ENCODE measurements at places on chromosomes 4 and X. TPM values are rescaled to one million over a fixed set of nuclear protein-coding genes. Genes with fewer than 3 reads are reported as not detected.

GPR82 gene
- total RNA-seq: 1.2 TPM

KCND1 gene
- 6.5 TPM for total RNA-seq

DNA sequence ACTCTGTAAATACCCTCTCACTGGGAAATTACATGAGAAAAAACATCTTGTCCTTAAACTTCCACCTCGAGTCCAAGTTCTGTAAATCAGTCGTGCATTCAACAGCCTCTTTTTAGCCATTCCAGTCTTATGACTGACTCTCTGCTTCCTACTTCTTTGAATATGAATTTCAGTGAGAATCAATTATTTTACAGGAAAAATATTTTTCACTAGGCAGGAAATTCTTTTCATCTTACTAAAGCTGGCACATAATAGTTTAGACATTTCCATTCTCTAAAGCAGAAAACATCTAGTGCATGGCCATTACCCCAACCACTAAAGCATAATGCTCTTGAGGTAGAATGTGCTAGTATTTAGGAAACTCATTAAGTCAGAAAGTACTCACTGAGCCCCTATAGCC lies 565.7 kb upstream of the FAT1 start:
- no peak for DNase-seq

- no peak for DNase-seq
These were observed 137.4 kb upstream of the AGA start for GRCh38 chr4:177579649-177580048.

- DNase-seq: no peak
These were observed 72.7 kb upstream of the LIMCH1 start for GRCh38 chr4:41465146-41465761.

DNA sequence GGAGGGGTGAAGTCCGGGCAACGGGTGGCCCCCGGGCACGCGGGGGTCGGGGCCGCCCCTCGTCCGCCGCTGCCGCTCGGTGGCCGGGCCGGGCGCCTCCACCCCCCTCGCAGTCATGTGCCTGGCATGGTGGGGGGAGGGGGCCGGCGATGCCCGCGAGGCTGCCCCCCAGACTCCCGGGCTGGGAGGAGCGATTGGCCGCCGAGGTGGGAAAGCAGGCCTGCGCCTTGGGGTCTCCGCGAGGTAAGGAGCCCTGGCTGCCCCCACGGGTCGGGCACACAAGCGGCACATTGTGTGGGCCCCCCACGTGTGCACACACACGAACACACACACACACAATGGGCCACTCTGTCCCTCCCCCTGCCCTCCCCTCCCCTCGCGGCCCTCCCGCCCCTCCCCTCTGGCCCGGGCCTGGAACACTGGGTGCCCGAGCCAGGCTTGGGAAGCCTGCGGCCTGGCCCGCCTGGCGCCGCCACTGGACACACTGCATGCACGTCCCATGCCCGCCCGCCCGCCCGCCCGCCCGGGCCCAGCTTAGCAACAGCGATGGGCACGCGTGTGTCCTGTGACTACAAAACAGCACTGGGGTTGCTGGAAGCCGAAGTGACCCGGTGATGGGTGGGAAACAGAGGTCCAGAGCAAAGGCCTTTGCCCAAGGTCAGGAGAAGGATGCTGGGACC lies 1.3 kb downstream of the SLC6A8 start:
- no peak for DNase-seq

DNA sequence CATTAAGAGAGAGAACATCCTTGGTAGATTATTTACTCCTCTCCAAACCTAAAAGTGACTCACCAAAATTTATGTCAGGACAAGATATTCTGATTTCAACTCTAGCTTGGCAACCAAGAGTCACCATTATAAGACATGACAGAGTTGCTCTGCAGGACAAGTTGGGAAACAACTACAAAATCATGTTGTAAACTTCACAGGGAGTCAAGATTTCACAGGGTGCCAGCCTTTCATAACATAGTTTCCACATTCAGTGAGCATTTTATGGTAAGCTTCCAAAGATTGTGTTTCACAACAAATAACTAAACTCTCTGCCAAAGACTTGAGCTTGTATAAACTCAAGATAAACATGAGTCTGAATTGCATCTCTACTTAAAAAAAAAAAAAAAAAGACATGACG lies 121.0 kb upstream of the DIAPH2 start:
- DNase-seq: no peak

GRCh38 chr4:127214016-127214415 lies 418.7 kb upstream of the INTU start:
- DNase-seq: no peak

DNA sequence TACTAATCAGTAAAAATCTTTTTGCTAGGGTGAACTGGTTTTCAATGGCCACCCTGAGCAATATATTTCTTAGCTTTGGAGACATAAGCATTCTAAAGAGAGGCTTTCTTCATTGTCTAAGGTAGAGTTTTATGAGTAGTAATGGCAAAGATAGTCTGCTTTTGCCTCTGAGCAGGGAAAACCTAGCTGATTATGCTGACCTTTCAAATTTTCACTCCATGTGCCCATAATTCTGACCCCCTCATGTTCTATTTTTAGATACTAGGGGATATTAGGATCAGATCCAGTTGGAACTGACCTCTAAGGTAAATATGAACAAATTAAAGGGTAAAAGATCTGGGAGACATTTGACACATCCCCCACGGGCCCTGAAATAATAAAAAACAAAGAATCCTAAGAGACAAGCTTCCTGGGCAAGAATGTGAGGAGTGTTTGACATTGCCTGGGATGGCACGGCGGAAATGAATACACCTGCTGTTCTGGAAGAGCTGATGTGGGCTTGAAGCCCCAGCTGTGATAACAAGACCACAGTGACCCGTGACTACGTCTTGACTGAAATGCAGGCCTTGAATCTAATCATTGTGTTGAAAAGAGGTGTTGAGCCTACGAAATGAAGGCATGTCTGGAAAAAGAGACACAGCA lies 392.1 kb upstream of the FRG1 start:
- DNase-seq: no peak

- no peak for DNase-seq
These were observed 37.3 kb upstream of the NMU start for GRCh38 chr4:55673424-55673823.

DNA sequence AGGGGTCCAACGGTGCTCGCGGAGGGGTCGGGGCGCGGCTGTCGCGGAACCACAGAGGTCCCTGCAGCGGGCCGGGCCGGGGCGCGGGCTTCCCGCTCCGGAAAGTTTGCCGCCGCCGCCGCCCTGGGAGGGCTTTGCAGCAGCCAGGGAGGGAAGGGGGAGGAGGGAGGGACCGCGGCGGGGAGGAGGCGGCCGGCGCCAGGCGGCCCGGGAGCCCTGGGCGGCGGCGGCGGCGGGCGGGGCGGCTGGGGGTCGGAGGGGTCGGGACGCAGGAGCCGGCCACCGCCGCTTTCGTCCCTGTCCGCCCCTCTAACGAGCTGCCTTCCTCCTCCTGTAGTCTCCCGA lies 375 bp downstream of the FGFR3 start:
- no peak for DNase-seq

DNA sequence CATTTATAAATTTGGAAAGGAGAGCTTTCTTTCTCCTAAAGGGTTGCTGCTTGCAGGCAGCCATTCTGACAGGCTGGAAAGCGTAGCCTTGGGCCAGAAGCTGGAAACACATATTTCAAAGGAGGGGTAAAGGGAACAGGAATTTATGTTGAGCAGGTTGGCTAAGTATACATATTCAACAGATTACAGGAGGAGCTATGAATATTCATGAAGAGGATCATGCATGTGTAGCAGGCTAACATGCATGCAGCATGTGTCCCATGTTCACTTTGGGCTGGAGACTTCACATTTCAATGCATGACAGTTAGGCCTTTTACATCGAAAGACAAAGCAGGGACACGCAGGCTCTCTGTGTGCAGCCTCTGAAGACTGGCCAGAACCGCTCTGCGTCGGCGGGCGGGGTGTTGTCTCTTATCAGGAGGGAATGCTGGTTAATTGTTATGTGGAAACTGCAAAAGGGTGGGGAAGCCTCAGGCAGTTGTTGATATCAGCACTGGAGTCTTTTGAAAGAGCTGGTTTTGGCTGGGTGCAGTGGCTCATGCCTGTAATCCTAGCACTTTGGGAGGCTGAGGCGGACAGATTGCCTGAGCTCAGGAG lies 31.5 kb downstream of the CASP3 start:
- peak; percentile 34 for DNase-seq

DNA sequence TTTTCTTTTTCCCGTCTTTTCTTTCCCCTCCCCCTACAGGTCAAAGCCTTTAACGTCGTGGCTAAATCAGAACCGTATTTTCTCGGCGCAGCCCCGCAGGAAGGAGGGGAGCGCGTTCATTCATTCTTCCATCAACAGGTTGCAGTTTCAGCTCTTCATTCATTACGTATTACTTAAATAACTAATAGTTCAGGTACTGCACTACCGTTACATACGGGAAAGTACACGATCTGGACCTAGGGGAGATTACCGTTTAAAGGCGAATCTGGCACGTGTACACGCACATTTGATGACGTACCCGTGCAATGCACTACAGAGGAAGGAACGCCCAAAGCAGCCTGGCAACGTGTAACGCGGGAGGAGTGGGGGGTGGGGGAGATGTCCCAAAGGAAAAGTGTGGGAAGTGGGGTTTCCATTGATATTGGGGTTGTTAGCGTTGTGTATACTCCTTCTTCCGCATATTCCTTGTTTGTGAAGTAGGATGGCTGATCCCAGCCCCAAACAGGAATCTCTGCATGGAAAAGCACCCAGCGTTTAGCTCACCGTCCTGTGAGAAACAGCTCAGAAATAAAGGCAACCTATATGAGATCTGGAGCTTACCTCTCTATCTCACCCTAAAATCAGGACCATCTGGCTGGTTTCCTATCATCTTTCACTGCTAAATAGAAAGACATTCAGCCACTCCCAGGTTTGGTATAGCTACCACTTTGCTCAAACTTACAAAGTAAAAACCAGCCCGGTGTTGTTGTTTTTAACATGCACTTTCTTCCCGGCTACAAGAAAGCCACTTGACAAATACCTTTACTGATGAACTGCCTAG lies 585 bp upstream of the SEC24D start:
- peak; percentile 27 for DNase-seq

DNA sequence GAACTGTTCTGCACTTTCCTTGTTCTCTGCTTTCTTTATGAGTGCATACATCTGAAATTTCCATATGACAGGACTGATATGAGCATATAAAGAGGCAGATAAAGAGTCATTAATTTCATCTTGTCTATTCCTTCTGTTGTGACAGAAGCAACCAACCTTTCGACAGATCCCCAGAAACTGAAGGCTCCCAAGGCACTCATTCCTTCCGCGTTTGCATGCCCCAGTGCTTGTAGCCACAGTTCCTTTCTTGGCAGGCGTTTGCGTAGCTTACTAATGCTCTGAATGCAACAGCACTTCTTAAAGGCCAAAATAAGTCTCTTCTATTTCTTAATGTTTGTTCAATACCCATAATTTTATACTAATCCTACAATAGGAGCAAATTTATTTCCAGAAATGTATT lies 94.0 kb upstream of the TBL1X start:
- no peak for DNase-seq

- DNase-seq: no peak
These were observed 1.1 kb upstream of the CCNQ start for GRCh38 chrX:153600032-153600373.

- DNase-seq: no peak
These were observed 99.1 kb downstream of the MAB21L2 start for GRCh38 chr4:150681063-150681462.

GRCh38 chr4:186318481-186318880 lies 52.5 kb downstream of the F11 start:
- no peak for DNase-seq

DNA sequence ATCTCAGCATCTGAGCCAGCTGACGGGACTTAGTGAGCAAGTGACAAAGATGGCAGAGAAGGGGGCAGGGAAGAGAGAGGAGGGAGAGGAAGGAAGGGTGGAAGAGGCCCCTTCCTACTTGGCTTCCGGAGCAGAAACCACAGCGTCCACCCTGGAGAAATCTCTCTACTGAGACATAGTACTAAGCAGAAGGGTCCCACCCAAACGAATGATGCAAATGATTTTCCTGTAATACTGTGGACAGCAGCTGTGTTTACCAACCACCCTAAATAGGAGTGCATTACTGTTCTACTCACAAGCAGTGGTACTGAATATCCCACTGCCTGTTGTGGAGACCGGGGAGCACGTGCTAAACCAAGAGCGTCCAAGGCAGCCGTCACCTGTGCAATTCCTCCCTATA lies 29.4 kb downstream of the DTHD1 start:
- peak; percentile 12 for DNase-seq

DNA sequence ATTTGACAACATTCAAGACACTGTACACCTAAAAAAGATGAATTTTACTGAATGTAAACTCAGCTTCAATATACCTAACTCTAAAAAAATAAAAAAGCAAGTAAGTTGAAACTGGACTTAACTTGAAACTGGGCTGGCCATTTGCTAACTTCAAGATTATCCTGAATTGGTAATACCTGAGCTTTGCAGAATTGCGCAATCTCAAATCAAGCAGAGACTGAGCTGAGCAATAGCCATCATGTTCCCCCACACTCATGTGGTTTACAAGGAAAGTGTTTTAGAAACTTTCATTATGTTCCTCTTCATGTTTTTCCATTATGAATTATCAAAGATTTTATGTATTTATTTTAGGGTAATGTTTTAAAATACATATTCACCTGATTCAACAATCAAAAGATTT lies 38.7 kb downstream of the ANXA5 start:
- DNase-seq: no peak
